Anterior cingulate cortex (tissue), 58 donors: ENCODE measurements at places on chromosomes 4 and X.

DNA sequence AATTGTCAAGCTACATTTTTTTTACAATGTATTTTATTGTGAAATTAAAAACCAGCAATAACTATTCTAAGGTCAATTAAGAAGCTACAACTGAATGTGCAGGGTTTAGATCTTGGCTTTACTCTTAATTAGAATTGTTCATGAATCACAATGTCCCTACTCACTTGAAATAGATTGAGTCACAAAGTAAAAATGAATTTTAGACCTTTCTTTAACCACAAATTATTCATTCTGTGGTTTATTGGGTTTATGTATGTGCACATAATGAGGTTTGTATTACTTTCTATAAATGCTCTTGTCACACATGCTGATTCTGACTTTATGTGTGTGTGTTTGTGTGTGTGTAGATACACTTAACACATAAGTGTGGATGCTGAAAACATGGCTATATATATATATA, 647.0 kb upstream of the AADAT start:
- no peak for DNase-seq

DNA sequence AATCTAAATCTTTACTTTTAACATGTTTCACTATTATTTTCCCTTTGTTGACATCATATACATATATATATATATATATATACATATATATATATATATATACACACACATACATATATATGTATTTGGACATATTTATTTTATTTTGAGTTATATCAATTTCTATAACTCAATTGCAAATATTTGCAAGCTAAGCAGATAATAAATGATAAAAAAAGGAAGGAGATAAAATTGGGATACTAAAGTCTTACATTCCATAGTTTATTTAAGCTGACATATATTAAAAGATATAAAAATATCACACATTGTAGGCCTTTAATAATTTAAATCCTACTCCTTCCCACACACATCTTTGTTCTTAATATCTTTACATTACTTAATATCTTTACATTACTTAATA, 372.2 kb downstream of the GRXCR1 start:
- DNase-seq: no peak

- no peak for DNase-seq
Measured at GRCh38 chr4:76800902-76801301, 97.0 kb downstream of the SOWAHB start.

DNA sequence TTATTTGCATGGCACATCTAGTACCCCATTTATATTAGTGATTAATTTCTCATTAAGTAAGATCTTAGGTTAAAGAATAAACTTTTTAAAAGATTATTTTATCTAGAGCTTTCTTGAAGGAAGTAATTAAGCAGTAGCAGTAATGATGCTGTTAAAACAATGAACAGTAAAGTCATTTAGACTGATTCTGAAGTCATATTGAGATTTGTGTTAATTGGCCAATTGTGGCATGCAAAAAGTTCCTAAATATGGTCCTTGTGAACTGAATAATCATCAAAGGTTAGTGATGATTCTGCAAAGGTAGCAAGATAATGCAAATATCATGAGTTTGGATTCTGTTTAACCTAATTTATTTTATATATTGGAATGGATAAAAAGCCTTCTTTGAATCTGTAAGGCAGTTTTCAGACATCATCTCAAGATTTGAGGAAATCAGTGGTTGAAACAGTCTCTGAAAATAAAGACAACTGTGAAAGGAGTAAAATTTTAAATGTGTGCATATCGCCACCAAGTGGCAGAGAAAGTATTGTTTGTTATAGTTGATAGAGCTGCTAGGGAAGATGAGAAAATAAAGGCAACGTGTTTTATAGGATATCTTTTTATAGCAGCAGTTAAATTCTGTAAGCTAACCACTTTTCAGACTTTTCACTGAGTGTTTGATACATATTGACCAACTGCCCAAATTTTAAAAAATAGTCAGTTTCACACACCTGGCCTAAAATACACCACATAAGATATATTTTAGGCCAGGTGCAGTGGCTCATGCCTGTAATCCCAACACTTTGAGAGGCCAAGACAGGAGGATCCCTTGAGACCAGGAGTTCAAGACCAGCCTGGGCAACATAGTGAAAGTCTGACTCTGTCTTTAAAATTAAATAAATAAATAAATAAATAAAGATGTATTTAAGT, 79.6 kb downstream of the CCKAR start:
- DNase-seq: no peak

DNA sequence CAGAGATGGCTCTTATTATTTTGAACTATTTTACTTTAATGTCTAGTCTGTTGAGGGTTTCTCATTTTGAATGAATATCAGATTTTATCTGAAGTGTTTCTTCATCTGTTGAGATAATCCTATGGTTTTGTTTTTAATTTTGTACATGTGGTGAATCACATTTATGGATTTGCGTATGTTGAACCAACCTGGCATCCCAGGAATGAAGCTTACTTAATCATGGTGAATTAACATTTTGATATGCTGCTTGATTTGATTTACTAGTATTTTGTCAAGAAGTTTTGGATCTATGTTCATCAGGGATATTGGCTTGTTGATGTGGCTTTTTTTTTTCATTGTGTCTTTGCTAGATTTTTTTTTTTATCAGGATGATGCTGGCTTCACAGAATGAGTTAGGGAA, 2390.9 kb downstream of the PCDH7 start:
- DNase-seq: no peak

- no peak for DNase-seq
Measured at GRCh38 chrX:27675493-27675892, 85.3 kb downstream of the DCAF8L2 start.
